ENCODE measurements at places on chromosomes 1 and 21. TPM values are rescaled to one million over a fixed set of nuclear protein-coding genes. Genes with fewer than 3 reads are reported as not detected.

GRCh38 chr1:179322557-179322956 lies 29.0 kb downstream of the SOAT1 start:
- no peaks in the 10 kb centered on the region for H3K36me3 ChIP-seq
- DNase-seq: no peak
- H3K27ac ChIP-seq: no peak overlapping the region
- H3K4me3 ChIP-seq: no peak overlapping the region

DNA sequence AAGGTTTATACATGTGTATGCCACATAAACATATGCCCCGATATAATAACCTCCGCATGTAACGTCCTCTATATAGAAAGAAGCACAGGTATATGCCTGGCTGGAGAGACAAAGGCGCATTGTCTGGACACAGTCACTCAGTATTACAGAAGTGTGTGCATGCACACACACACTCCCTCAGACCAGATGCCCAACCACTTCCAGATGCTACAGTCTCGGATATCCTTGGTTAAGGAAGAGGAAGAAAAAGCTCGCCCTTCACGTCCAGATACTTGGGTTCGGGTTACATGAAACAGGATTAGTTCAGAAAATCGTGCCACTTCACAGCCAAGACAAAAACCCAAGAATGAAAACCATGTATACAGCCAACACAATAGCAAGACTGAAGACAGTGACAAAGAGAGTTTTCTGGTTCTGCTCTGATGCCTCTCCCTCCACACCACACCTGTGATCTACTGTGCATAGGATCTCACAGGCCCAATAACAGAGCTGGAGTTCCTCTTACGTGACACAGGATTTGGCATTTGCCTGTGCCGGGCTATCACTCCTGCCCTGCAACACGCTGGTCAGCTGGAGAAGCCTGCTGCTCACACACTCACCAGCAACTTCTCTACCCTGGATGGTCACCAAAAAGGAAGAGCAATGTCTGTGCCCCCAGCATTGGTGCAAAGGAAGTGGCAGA lies 75.0 kb downstream of the SSBP3 start:
- no peak overlapping the region for H3K27ac ChIP-seq
- no peaks in the 10 kb centered on the region for H3K36me3 ChIP-seq
- no peak for DNase-seq
- no peak overlapping the region for H3K4me3 ChIP-seq
- H3K27me3 ChIP-seq: no peaks in the 10 kb centered on the region
- peaks cover 39% of the 10 kb centered on the region for H3K4me1 ChIP-seq

GRCh38 chr1:55861676-55862340 lies 646.6 kb upstream of the USP24 start:
- no peak overlapping the region for H3K4me3 ChIP-seq
- H3K4me1 ChIP-seq: no peaks in the 10 kb centered on the region
- no peaks in the 10 kb centered on the region for H3K27me3 ChIP-seq
- no peak overlapping the region for H3K27ac ChIP-seq

- H3K27ac ChIP-seq: no peak overlapping the region
- H3K4me3 ChIP-seq: no peak overlapping the region
- 0 out of 2 replicates have a peak, but pooled peaks cover 2% of the 10 kb centered on the region for H3K4me1 ChIP-seq
- H3K27me3 ChIP-seq: no peaks in the 10 kb centered on the region
Observed at GRCh38 chr1:234543442-234544086, 64.6 kb upstream of the TARBP1 start.

- no peaks in the 10 kb centered on the region for H3K36me3 ChIP-seq
- H3K27me3 ChIP-seq: no peaks in the 10 kb centered on the region
- no peaks in the 10 kb centered on the region for H3K4me1 ChIP-seq
- no peak overlapping the region for H3K4me3 ChIP-seq
- H3K27ac ChIP-seq: no peak overlapping the region
Observed at GRCh38 chr1:88357729-88358128, 326.3 kb upstream of the PKN2 start.

DNA sequence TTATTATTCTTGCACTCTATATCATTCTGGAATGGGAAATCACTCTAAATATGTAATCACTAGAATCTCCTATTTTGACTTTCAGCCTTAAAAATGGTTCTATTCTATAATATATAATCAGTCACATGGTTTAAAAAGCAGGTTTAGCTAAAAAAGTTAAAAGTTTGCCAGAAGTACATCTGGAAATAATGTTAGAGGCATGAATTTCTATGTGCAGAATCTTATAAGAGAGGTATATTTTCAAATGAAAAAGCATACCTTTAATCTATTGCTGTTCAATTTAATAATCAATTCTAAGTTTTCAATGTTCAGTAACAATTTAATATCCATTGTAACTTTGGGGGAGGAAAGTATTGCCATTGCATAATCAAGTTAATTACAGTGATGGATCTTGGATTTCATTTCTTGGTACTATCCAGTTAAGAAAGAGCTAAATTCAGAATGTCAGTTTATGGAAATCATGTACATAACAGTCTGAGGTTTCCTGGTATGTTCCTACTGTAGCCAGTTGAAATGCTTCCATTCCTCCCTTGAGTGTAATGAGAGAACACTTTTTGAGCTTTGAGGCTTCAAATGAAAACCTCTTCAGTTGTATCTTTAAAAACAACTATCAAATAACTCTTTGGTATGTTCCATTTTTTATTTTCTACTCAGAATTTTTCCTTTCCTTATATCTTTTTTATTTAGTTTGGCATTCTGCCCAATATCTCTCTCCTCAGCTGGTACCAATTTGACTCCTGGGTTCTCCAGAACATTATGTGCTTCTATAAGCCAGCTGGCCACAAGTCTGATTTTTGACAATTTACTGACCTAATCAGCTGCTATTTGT lies 175.7 kb upstream of the COL11A1 start:
- H3K36me3 ChIP-seq: no peaks in the 10 kb centered on the region
- no peaks in the 10 kb centered on the region for H3K27me3 ChIP-seq
- DNase-seq: no peak

DNA sequence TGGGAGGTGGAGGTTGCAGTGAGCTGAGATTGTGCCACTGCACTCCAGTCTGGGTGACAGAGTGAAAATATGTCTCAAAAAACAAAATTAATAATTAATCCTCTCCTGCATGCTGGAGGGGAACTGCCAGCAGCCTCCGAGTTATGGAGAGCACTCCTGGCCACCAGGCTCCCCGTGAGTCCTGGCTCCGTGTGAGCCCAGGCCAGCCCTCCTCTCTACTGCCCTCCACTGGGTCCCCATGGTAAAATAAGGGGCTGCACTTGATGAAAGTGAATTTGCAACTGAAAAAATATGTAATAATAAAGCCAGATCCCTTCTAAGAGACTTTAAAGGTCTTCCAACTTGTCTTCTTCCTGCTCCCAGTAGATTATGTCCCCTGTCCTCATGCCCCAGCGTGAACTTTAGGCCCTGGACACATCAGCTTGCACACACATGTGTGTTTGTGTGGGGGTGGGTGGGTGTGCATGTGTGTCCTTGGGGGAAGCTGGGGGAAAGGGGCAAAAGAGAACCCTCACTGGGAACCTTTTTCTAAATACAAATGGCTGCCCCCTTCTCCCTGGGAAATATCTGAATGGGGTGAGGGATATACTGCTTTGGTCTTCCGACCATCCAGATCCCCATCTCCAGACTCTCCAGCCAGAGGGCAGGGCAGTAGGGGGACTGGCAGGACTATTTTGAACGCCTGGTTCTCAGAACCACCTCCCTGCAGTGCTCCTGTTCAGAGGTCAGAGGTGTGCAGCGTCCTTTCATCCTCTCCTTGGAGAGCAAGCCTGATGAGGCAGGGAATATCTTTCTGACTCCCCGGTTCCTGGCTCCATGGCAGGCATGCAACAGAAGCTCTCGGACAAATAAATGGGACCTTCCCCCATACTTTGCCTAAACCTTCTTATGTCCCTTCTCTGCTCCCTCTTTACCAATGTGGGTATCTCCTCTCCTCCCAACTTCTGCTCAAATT lies 26.2 kb downstream of the NEK2 start:
- H3K4me3 ChIP-seq: no peak overlapping the region
- H3K36me3 ChIP-seq: no peaks in the 10 kb centered on the region
- no peaks in the 10 kb centered on the region for H3K4me1 ChIP-seq

DNA sequence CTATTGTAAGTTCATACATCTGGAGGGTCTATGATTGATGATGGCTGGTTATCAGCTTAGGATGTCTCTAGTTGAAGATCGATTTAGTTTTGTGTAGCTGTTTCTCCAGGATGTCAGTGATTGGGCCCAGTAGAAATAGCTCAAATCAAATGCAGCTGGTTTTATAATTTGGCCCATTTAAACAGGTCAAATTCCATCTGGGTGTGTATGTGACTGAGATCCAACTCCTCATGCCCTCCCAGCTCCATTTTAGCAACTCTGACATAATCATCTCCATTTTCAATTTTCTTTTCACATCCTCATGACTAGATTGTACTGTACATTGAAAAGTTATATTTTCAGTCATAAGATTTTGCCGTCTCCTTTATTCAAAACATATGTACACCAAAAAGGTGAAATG lies 99.2 kb downstream of the TPR start:
- no peak for DNase-seq
- no peaks in the 10 kb centered on the region for H3K27me3 ChIP-seq
- no peak overlapping the region for H3K4me3 ChIP-seq
- no peak overlapping the region for H3K27ac ChIP-seq
- H3K36me3 ChIP-seq: no peaks in the 10 kb centered on the region
- no peaks in the 10 kb centered on the region for H3K4me1 ChIP-seq

GRCh38 chr1:47906009-47906432 lies 91.2 kb downstream of the TRABD2B start:
- no peak overlapping the region for H3K27ac ChIP-seq
- H3K4me3 ChIP-seq: no peak overlapping the region
- DNase-seq: no peak
- no peaks in the 10 kb centered on the region for H3K27me3 ChIP-seq
- no peaks in the 10 kb centered on the region for H3K36me3 ChIP-seq

DNA sequence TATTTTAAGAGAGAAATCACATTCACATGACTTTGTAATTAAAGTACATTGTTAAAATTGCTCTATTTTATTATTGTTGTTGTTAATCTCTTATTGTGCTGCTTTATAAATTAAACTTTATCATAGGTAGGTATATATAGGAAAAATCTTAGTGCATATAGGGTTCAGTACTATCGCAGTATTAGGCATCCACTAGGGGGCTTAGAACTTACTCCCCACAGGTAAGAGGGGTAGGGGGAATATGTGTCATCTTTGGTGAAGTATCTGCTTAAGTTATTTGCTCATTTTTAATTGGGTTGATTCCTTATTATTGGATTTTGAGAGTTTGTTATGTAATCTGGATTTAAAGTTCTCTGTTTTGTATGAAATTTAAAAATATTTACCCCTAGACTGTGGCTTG lies 385.2 kb downstream of the DUSP10 start:
- H3K27ac ChIP-seq: no peak overlapping the region
- no peaks in the 10 kb centered on the region for H3K4me1 ChIP-seq
- DNase-seq: no peak

DNA sequence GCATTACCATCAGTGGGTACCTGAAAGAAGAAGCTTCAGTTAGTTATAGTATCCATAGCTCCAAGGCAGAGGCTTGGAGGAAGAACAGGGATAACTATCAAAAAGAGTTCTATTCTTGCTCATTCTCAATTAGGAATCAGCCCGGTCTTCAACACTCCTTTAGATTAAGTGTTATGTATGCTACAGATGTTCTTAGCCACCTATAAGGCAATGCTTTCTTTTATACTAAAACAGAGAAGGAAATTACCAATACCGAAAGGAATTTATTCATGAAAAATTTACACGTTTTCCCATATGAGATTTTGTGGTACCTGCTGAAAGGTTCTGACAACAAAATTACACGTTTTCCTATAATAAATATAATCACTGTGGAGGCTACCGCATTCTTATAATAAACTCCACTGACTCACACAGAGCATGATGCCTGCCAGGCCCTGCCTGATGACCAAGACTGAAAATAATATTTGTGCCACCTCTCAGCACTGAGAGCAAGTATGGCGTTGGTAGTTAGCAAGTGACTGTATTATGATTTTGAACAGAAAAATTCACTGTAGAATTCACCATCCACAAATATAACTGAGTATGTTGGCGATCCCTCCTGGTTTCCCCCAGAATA lies 58.3 kb downstream of the APP start:
- peaks cover 21% of the 10 kb centered on the region for H3K4me1 ChIP-seq
- no peak overlapping the region for H3K27ac ChIP-seq
- H3K4me3 ChIP-seq: no peak overlapping the region
- no peak for DNase-seq
- no peaks in the 10 kb centered on the region for H3K27me3 ChIP-seq

DNA sequence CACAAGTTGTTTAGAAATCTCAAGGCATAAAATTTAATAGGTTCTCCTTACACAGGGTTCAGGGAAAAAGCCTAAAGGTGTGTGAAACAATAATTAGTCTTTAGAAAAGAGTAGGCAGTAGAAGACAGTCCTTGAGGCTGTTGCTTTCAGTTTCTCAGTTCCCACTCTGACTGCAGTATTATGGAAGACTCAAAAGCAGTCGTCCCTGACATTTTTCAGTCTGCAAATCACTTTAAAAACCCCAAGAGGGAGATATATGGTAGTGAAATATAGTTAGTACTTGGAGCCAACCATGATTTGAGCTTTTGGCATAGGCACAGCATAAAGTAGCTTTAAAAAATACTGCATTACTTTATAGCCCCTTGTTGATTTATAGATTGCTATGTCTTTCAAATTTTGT lies 299.7 kb downstream of the OLFM3 start:
- no peak overlapping the region for H3K27ac ChIP-seq
- no peak overlapping the region for H3K4me3 ChIP-seq
- no peaks in the 10 kb centered on the region for H3K27me3 ChIP-seq
- no peaks in the 10 kb centered on the region for H3K4me1 ChIP-seq

GRCh38 chr1:40739455-40740008 lies 44.1 kb upstream of the KCNQ4 start:
- no peak for DNase-seq
- no peaks in the 10 kb centered on the region for H3K4me1 ChIP-seq
- no peak overlapping the region for H3K27ac ChIP-seq
- no peak overlapping the region for H3K4me3 ChIP-seq
- peaks cover 55% of the 10 kb centered on the region for H3K36me3 ChIP-seq
- no peaks in the 10 kb centered on the region for H3K27me3 ChIP-seq

GRCh38 chr1:65170511-65171142 lies 22.6 kb downstream of the AK4 start:
- no peak overlapping the region for H3K4me3 ChIP-seq
- no peak overlapping the region for H3K27ac ChIP-seq
- H3K4me1 ChIP-seq: peaks cover 21% of the 10 kb centered on the region
- no peak for DNase-seq

- no peaks in the 10 kb centered on the region for H3K4me1 ChIP-seq
- no peaks in the 10 kb centered on the region for H3K36me3 ChIP-seq
- H3K27me3 ChIP-seq: no peaks in the 10 kb centered on the region
- DNase-seq: no peak
- H3K4me3 ChIP-seq: no peak overlapping the region
- no peak overlapping the region for H3K27ac ChIP-seq
Observed at GRCh38 chr1:96992871-96993270, 271.3 kb downstream of the PTBP2 start.

- peaks cover 8% of the 10 kb centered on the region for H3K36me3 ChIP-seq
- H3K4me1 ChIP-seq: no peaks in the 10 kb centered on the region
- DNase-seq: no peak
- H3K4me3 ChIP-seq: peak overlapping the region; percentile 80
- no peak overlapping the region for H3K27ac ChIP-seq
Observed at GRCh38 chr1:16979475-16980327, 719 bp downstream of the MFAP2 start.

The CLK2 gene
- 81.5 TPM for total RNA-seq

The KCNT2 gene
- total RNA-seq: 8.4 TPM

The CRABP2 gene
- total RNA-seq: 180 TPM

The HPCA gene
- 1.2 TPM for total RNA-seq

The GSTM1 gene
- 19.5 TPM for total RNA-seq

The ANXA9 gene
- total RNA-seq: 0.81 TPM

The SPTA1 gene
- total RNA-seq: not detected

The LYPLA2 gene
- 125 TPM for total RNA-seq
